ENCODE measurements at places on chromosomes 16 and 17.
A peak's percentile ranks its signal among the peaks of the same experiment; 100 is the strongest.

- DNase-seq: peak; percentile 20
Measured at GRCh38 chr17:58541249-58541648, 26.8 kb upstream of the MTMR4 start.

GRCh38 chr17:42843358-42843934, 934 bp upstream of the AOC2 start:
- DNase-seq: peak; percentile 81

- DNase-seq: no peak
Measured at GRCh38 chr16:65739518-65739917, 617.7 kb upstream of the CDH11 start.

GRCh38 chr17:64741038-64741641, 79.0 kb upstream of the SMURF2 start:
- peak; percentile 50 for DNase-seq

DNA sequence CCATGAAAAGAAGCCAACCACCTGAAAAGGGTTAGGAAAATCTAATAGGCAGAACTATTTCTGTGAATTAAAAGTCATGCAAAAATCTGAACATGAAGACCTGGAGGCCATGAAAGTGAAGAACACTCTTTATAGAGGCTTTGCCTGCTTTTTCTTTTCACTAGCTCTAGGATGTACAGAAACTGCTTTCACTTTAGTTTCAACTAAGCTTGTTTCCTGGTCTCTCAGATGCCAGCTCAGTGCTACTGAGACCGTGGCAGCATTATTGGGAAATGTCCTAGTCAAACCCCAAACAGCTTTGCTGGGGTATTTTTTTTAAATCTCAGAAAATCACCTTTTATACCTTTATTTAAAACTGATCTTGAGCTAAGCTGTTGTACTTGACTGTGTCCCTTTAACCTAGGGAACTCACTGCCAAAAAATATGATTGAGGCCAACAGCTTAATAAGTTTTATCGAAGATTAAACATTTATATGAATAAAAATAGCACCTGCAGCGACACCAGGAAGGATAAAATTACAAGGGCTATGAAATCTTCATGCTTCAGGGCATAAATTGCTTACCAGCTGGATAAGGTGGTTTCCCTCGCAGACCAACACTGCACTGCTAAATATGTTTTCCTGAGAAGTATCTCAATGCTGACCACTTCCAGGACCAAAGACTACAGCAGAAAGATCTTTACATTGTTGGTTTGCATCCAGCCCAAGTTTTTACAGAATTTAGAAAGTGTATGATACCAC, 621.8 kb upstream of the ZFHX3 start:
- no peak for DNase-seq

DNA sequence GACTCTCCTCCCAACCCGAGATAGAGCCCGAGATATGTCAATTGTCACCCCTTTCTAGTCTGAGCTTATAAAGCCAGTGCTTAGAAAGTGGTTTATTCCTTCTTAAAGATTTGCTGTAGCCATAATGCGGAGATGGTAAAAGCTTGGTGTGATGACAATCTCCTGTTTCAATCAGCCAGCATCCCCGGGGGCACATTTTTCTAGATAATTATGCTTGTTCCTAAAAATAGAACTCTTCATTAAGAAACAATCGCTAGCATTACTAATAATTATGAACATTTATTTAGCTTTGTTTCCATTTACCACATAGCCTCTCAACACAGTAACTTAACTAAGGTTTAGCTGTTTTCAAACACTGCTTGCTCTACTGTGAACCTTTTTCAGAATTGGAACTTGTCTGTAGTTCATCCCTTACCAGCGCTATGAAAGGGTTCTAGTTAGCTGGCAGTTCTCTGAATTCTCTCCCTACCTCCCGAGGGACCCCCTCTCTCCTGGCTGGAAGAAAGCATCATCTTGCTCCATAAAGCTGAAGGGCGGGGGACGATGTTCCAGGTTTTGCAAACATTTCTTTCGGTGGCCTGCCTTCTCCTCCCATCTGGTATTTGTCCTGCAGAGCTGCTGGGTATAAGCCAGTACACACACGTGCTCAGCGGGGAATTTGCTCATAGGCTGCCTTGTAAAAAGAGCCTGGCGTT, 922 bp upstream of the MRPL58 start:
- DNase-seq: peak; percentile 90

GRCh38 chr17:11996722-11997146, 541 bp downstream of the ZNF18 start:
- peak; percentile 72 for DNase-seq

DNA sequence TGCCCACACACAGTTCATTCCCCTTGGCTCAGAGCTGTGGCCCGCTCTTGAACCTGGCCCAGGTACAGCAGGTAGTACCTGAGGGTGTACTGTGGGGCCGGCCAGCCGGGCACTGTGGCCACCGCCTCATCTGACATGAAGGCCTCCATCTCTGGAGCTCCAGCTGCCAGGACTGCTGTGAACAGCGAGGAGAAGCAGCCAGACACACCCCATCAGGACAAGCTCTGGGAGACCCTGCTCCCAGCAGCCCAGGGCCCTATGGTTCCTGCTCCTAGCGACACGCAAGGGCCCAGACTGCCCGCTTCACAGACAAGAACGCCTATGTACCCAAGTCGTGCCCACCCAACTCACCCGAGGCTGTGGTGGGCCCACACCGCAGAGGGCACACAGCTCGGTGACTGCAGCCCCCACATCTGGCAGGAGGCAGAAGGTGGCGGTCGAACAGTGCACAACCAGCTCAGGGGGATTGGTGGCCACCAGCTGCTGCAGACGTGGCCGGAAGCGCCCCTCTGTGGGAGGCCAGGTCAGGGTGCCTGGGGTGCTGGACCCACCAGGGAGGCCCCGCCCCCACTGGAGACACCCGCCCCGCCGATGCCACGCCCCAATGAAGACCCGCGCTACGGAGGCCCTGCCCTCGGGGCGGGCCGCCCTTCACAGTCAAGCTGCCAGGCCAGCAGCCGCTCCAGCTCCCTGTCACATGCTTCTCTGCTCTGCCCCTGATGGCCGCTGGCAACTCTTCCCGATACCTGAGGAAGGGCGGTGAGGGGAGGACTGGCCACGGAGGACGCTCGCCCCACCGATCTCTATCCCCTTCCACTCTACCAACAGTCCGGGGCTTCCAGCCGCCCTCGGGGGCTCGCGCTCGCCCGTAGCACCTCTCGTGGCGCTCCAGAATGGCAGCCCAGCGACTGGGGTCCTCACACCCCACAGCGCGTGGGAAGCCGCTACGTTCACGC, 1.1 kb upstream of the STUB1 start:
- DNase-seq: peak; percentile 64

DNA sequence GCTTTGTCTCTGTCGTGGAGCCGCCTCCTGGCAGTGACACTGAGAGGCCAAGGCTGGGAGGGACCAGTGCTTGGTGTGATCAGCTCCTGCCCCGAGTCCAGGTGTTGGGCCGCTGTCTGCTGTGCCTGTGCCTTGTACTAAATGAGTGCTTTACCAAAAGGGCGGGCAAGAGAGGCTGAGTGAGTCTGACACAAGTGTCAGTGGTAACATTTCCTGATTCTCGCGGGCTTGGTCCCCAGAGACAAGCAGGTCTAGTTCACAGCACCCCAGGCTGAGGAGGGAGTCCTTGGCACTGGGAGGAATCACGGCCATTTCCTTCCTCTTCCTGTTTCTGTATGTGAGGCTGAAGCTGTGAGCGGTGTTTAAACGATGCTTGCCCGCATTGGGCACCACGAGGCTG, 30.2 kb downstream of the PLD6 start:
- DNase-seq: no peak

- no peak for DNase-seq
Measured at GRCh38 chr17:37089956-37090355, 141.2 kb downstream of the AATF start.

- DNase-seq: peak; percentile 67
Measured at GRCh38 chr17:73232587-73233373, 28.9 kb downstream of the CPSF4L start.

DNA sequence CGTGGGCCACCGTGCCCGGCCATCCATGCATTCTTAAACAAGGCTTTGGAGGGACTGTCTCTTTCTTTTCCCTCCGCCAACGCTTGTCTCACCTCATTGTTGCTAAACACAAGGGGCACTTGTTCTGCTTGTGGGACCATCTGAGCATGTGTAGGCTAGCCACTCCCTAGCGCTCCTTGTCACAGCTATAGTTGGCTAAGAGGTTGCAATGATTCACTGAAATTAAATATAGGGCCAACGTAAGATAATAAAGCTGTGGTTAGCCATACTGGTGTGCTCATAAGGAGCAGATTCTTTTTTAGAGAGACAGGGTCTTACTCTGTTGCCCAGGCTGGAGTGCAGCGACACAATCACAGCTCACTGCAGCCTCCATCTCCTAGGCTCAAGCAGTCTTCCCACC, 41.2 kb downstream of the KIAA0513 start:
- DNase-seq: no peak

DNA sequence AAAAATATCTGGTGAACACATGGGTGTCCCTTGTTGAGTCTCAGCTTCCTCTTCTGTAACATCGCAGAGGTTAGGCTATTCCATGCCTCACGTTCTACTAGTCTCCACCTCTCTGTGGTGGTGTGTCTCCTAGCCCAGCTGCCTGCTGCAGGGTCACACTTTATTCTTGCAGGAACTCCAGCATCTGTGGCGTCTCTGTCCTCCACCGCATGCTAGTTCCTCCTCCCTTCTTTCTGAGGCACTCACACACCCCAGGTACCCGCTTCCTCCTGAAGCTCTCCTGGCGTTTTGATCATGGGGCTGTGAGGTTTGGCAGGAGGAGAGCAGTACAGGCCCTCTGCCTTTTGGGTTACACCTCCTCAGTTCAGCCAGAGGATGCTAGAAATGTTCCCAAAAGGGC, 9.9 kb upstream of the TEX2 start:
- no peak for DNase-seq

- DNase-seq: peak; percentile 84
Measured at GRCh38 chr17:57597531-57598453, 147.3 kb downstream of the CCDC182 start.

DNA sequence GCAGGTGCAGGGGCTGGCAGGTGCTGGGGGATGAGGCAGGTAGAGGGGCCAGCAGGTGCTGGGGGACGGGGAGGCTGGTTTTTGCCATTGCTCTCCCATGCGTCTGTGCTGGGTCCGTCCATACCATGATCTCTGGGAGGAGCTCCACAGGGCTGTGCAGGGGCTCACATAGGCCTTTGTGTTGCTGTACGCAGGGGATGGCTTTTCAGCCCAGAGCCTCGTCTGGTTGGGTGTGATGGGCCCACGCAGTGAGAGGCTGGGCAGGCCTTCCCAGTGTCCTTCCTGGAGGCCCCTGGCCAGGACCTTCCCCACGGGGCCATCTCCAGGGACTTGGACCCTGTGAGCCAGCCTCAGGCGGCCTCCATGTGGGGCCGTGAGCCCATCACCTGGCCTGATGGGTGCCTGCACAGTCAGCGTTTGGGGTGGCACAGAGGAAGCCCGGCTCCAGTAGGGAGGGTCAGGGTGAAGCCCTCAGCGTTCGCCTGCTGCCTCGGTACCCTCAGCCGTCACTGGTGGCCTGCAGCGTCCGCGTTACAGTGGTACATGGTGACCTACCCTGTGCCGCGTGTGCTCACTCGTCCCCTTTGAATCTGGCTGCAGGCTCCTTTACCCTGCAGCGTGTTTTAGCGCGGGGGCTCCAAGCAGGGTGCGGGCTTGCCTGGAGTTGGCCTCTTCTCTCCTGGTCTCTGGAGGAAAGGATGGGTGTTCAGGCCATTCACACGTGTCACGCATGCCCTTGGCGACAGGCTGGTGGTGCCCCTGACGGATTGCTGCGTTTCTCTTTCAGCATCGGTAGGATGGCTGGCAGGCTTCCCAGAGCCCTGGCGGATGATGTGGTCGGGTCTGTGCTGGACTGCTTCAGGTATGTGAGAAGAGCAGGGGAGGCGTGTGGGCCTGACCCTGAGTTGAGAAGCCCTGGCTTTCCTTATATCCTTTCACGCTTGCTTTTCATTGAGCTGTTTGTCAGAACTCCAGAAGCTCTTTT, 30.6 kb downstream of the ZNF750 start:
- no peak for DNase-seq

- peak; percentile 85 for DNase-seq
Measured at GRCh38 chr16:31471875-31472708, at the start of gene TGFB1I1. TGFB1I1 (plus strand) TSS chr16:31472152; CDS start chr16:31472189, 37 bp downstream.

- no peak for DNase-seq
Measured at GRCh38 chr17:57782062-57782490, 37.0 kb upstream of the CCDC182 start.

DNA sequence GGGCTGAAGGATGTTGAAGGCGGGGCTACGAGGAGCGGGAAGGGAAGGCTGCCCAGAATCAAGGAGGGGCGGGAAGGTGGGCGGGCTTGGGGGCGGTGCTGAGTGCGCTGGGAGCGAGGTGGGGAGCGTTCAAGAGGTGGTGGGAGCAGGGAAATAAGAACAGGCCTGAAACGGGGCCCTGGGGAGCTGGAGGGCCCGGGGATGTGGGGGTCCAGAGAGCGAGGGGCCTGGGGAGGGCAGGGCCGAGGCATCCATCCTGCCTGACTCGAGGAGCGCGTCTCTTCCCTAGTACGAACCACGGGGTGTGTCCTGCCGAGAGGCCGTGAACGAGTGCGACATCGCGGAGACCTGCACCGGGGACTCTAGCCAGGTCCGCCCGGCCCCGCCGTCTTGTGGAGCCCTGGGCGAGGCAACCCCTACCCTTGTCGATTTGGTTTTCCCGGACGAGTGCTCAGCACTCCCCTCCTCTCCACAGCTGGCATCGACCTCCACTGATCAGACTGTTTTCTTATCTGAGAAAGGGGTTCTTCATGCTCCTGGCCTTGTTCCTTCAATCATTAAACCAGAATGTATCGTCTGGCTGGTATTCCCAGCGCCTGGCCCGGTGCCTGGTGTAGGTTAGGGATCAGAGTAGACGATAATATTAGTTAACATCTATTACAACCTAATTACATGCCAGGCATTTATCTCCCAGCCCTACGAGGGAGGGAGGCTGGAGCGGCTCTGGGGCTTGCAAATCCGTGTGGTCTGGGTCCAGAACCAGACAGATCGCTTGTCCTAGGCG, 17.2 kb downstream of the ADAM11 start:
- no peak for DNase-seq

DNA sequence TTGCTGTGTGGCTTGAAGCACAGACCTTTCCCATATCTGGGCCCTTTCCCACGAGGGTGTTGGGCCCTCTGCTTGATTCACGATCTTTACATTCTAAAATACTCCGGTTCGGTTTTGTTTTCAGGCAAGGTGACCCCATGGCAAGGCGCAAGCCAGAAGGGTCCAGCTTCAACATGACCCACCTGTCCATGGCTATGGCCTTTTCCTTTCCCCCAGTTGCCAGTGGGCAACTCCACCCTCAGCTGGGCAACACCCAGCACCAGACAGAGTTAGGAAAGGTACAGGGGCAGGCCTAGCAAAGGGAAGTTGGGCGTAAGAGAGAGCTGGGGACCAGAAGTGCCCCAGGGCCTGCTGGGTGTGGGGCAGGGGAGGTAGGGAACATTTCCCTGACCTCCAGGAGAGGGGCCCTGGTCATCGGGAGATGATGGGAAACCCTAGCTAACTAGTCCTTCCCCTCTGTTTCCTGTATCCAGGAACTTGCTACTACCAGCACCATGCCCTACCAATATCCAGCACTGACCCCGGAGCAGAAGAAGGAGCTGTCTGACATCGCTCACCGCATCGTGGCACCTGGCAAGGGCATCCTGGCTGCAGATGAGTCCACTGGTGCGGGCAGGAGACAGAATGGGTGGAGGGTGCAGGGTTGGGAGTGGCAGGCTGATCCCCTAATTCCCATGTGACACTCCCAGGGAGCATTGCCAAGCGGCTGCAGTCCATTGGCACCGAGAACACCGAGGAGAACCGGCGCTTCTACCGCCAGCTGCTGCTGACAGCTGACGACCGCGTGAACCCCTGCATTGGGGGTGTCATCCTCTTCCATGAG, 1.4 kb downstream of the ALDOA start:
- DNase-seq: peak; percentile 40

- peak; percentile 3 for DNase-seq
Measured at GRCh38 chr17:70109497-70109896, 34.5 kb downstream of the KCNJ16 start.

- peak; percentile 81 for DNase-seq
Measured at GRCh38 chr17:59372138-59372751, 40.8 kb downstream of the YPEL2 start.
